ENCODE measurements at places on chromosomes 5 and 9. TPM values are rescaled to one million over a fixed set of nuclear protein-coding genes. Genes with fewer than 3 reads are reported as not detected.

DNA sequence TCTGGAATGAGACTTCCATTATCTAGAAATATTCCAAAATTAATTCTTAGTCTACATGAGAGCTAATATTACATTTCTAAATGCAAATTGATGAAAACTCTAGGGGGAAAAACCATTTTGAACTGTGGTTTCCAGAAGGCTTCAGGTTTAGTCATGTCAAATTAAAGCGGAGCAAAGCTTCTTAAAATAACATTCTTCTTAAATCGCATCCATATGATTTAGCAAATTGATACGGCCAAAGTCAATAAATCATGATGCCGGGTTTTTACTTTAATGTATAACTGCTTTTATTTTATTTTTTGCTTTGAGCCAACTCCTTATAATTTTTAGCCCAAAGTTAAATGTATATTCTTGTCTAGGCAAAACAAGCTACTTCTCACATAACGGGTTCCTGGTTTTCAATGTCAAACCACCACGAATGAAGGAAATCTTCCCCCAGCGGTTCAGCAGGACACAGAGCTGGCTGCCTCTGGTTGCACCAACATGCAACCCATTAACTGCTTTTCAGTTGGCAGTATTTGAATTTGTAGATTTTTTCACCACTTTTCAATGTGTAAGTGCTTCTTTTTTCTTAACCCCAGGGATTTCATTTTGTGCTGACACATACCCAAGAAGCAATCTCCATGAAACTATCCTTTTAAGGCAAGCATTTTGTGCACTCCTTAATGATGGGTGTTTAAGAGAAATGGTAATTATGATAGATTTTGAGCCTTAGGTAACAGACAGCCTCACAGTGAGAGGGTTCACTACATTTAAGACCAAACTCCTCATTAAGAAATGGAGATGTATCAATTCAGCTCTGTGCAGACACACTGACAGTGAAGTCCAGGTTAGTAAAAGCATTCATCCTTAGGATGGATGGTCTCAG is 35.5 kb downstream of the EFNA5 start:
- no peak overlapping the region for H3K27ac ChIP-seq
- no peaks in the 10 kb centered on the region for H3K4me1 ChIP-seq
- no peak overlapping the region for H3K4me3 ChIP-seq

- DNase-seq = no peak
- H3K27ac ChIP-seq = no peak overlapping the region
- H3K4me1 ChIP-seq = no peaks in the 10 kb centered on the region
- H3K36me3 ChIP-seq = no peaks in the 10 kb centered on the region
Observed at GRCh38 chr5:136195971-136196820, 3.2 kb upstream of the SMIM32 start.

DNA sequence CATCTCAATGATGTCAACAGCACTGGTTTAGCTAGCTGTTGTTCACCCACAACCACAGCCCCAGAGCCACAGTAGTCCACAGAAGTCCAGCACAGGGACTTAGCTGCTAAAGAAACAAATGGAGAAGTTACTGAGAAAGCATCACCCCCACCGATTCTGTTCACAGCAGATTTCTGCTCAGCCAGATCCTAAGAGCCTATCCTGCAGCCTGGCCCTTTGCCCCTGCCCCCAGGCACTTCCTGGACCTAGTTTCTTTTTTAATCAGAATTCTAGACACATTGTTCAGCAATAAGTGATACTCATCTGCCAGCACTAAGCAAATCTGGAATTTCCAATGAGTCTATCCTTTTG is 7.4 kb downstream of the B4GALT1 start:
- peak; percentile 53 for DNase-seq
- H3K4me3 ChIP-seq = peak overlapping the region; percentile 66
- peaks cover 86% of the 10 kb centered on the region for H3K4me1 ChIP-seq
- peak overlapping the region; percentile 94 for H3K27ac ChIP-seq

GRCh38 chr5:33981408-33982162 is 2.9 kb downstream of the SLC45A2 start:
- no peak overlapping the region for H3K27ac ChIP-seq
- DNase-seq = no peak
- H3K27me3 ChIP-seq = no peaks in the 10 kb centered on the region
- no peak overlapping the region for H3K4me3 ChIP-seq

GRCh38 chr9:105836936-105837660 is 142.8 kb downstream of the TMEM38B start:
- no peak overlapping the region for H3K4me3 ChIP-seq
- peaks cover 4% of the 10 kb centered on the region for H3K27me3 ChIP-seq
- H3K4me1 ChIP-seq = no peaks in the 10 kb centered on the region
- no peak for DNase-seq
- no peak overlapping the region for H3K27ac ChIP-seq
- H3K36me3 ChIP-seq = no peaks in the 10 kb centered on the region

DNA sequence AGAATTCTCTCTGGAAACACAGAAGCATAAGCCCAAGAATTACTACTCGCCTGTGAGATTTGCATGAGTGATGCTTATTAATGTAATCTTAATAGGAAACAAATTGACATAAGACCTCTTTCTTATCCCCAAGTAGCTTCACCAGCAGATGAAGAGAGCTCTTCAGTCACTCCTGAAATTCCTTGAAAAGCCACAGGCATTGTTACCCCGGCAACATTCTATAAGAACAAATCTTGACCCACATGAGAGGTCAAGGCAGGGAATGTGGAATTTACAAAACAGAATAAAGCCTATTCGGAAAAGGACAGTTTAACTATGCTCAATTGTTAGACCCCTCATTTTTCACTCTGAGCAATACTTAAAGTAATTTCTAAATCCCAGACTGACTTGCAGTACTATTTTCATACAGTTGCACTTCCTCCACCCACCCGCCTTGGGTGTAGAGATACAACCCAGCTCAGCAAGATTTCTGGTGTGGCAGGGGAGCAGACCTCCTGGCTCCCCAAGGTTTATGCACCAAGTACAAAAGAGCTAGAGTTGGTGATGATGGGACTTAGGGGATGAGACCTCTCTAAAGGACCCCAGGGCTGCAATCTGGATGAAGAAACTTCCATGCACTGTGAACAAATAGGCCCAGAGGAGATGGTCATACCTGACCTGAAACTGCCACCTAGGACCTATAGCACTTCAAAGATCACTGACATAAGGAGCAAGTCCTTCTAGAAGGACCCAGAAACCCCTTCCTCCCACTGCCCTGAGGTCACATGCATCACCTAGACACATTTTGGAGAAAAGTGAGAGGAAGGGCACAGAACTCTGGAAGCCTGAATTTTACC is 242.1 kb downstream of the ZNF608 start:
- H3K27me3 ChIP-seq = no peaks in the 10 kb centered on the region
- no peak overlapping the region for H3K4me3 ChIP-seq
- no peaks in the 10 kb centered on the region for H3K4me1 ChIP-seq

DNA sequence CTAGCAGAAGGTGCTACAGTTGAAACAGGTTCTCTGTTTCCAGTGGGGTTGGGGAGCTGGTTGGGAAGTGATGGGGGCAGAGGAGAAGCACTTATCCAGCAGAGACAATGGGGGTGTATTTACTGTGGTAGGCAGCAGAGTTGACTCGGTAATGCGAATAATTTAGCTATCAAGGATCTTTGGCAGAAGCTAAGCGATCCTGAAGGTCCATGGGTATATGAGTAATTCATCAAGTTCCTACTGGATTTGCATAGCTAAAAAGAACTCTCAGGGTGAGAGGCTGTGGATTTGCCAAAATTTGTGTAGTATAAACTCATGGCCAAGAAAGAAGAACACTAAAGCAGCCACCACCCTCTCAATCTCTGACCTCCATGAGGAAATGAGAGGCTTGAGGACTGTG is 61.2 kb upstream of the EGFLAM start:
- no peak overlapping the region for H3K4me3 ChIP-seq
- no peak overlapping the region for H3K27ac ChIP-seq
- no peaks in the 10 kb centered on the region for H3K36me3 ChIP-seq
- no peaks in the 10 kb centered on the region for H3K4me1 ChIP-seq
- peaks cover 23% of the 10 kb centered on the region for H3K27me3 ChIP-seq

DNA sequence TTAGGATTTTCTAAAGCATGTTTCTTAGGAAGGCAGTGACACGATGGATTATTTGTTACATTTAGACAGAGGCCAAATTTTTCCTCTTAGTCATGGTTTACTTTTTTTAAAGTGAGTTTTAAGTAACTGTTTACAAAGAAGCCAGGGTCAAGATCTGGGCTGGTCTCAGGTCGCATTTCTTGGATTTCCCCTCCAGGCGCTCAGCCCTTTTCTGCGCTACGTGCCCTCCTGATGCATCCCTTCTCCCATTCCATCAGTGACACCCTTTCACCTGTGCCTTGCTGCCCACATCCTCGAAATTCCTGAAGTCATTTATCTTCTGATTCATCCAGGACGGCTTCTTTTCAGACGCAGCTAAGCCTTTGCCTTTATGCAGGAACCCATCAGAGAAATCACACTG is 330.3 kb downstream of the IRX1 start:
- H3K27me3 ChIP-seq = no peaks in the 10 kb centered on the region
- no peak for DNase-seq
- no peaks in the 10 kb centered on the region for H3K4me1 ChIP-seq
- H3K4me3 ChIP-seq = no peak overlapping the region

GRCh38 chr9:72600671-72601070 is 79.3 kb downstream of the TMC1 start:
- no peak for DNase-seq
- no peak overlapping the region for H3K27ac ChIP-seq
- no peak overlapping the region for H3K4me3 ChIP-seq

DNA sequence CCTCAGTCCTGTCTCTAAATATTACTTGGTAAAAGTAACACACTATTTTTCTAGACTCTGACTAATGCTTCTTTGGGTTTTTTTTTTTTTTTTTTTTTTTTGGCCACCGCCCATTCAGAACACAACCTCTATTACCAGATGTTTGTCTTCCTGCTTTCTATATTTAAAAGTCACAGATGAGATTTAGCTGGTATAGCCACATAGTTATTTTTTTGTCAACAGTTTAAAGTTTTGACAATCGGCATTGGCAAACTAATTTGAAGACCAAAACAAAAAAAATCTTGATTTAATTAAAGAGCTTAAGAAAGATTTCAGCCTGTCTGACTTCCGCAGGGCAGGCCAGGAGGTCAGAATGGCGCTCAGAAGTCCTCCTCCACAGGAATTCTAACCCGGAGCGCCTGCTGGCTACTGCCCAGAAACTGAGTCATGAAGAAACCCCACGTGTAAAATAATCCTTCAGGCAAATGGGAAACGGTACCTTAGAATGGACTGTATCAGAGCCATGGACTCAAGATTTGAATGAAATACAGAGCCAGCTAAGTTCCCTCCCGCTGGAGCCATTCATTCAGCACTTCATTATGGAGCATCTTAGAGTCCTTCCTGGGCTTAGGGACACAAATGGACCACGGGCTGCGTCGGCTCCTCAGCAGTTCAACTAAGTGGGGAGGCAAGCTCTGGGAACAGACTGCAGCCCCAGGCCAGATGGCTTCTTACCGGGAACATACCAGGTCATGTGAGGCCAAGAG is 55.6 kb downstream of the PTPDC1 start:
- no peaks in the 10 kb centered on the region for H3K36me3 ChIP-seq
- H3K4me3 ChIP-seq = no peak overlapping the region
- H3K27me3 ChIP-seq = peaks cover 3% of the 10 kb centered on the region

- DNase-seq = no peak
- no peaks in the 10 kb centered on the region for H3K36me3 ChIP-seq
- H3K27ac ChIP-seq = no peak overlapping the region
- H3K4me1 ChIP-seq = no peaks in the 10 kb centered on the region
- no peaks in the 10 kb centered on the region for H3K27me3 ChIP-seq
Observed at GRCh38 chr5:178339272-178339671, 106.7 kb upstream of the PHYKPL start.

DNA sequence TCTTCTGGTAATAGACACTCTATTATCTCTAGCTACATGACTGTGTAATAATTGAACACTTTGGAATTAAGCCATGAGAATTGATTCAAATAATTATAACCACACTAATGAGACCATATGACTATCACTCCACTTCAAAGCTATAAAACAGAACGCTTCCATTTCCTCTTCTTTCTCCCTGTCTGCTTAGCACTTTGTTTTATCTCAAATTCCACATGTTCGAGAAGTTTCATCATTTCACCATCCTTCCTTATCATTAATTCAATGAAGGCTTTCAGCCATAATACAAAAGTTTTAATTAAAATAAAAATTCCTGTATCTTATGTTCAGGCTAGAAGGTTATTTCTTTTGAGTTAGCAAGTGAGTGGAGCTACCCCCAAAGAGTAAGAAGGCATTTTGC is 7.4 kb upstream of the DCTN4 start:
- no peaks in the 10 kb centered on the region for H3K27me3 ChIP-seq
- peaks cover 9% of the 10 kb centered on the region for H3K36me3 ChIP-seq
- no peak overlapping the region for H3K4me3 ChIP-seq
- H3K4me1 ChIP-seq = peaks cover 21% of the 10 kb centered on the region

- H3K27me3 ChIP-seq = peaks cover 2% of the 10 kb centered on the region
- H3K4me1 ChIP-seq = peaks cover 58% of the 10 kb centered on the region
- no peak for DNase-seq
- H3K4me3 ChIP-seq = peak overlapping the region; percentile 98
Observed at GRCh38 chr5:150778088-150778516, 455 bp upstream of the SMIM3 start.

DNA sequence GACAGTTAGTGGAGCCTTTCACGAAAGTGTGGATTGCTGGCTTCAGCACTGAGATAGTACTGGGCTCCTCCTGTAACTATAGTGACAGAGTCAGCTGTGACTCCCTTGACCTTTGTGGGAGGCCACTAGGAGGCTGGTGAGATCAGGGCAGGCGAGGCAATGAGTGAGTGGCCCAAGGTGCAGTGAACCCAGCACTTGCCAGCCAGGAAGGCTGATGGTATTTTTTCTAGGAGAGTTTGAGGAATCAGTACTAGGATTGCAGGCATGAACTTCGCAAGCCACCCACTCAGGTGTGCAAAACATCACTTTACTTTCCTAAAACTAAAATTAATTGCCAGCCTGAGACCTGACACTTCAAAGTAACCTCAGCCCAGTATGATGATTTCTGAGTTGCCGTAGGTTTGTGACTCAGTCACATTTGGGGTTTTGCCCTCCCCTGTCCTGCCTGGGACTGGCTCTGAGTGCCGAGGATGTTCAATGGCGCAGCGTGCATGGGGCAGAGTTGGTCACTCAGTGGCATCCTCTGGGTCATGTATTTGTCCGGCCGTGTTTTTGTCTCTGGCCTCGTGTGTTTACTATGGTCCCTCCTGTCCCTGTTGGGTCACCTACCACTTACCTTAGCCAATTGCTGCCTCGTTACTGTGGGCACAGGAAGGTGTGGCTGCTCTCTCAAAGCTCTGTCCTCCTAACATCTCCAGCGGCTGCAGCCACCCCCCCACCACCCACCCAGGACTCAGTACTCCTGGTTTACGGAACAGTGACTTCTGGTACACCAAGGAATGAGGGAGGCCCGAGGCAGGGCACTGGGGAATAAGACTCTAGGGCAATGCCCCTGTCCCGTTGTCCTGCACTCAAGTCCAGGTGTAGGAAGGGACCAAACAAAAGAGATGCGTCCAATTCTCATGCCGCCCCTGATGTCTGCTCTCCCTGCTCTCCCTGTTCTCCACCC is 67.2 kb downstream of the IL31RA start:
- H3K27ac ChIP-seq = no peak overlapping the region
- no peak for DNase-seq
- no peaks in the 10 kb centered on the region for H3K27me3 ChIP-seq
- H3K4me3 ChIP-seq = no peak overlapping the region

Gene PSAT1
- total RNA-seq = 68.6 TPM

Gene WDR41
- total RNA-seq = 15.3 TPM

Gene UNC13B
- 0.12 TPM for total RNA-seq

Gene PCDHGC5
- not detected for total RNA-seq

Gene DRD1
- total RNA-seq = not detected

Gene BHMT2
- total RNA-seq = not detected

Gene MYMK
- not detected for total RNA-seq

Gene HNRNPA0
- total RNA-seq = 26.0 TPM

Gene ADGRV1
- not detected for total RNA-seq

Data from activated CD4-positive, alpha-beta T cell treated with anti-CD3 and anti-CD28 coated beads, Interleukin-2, amount 10 ng/mL, durations not matched to agents 7 days and 5 days (primary cell).